Kidney glomerular epithelial cell (primary cell): ENCODE measurements at places on chromosomes 1 and 21.
A peak's percentile ranks its signal among the peaks of the same experiment; 100 is the strongest.

DNA sequence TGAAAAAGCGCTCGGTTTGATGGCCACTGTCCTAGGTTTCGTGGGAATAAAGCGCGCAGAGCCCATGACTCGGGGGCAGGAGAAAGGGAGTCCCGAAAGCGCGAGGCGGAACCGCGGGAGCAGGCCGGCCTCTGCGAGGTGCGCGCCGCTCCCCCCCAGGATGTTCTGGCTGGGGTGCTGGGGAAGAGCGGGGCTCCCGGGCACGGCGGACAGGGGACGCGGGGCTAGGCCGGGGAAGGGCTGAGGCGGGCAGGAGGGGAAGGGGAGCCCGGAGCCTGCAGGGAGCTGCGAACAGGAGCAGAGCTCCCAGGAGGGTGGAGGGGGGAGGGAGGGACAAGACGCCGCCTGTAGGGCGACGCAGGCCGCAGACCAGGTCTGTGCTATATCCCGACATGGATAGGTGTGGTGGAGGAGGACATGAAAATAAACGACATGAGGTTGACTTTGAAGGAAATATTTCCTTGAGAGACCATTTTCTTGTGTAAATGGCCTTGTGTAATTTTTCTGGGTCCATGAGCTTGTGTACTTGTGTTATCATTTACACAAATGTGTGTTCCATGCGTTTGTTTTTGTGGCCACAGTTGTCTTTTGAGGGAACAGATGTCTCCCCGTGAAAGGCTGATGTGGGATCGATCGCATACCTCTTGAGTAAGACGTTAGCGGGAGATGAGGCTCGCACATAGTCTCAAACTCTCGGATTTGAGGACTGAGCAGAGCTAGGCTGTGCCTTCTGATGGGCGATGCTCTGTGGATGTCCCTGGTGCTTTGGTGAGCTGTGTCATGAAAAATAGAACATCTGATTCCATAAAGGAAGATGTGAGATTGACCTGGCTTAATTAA lies 1.3 kb downstream of the PCNT start:
- peak; percentile 15 for DNase-seq

DNA sequence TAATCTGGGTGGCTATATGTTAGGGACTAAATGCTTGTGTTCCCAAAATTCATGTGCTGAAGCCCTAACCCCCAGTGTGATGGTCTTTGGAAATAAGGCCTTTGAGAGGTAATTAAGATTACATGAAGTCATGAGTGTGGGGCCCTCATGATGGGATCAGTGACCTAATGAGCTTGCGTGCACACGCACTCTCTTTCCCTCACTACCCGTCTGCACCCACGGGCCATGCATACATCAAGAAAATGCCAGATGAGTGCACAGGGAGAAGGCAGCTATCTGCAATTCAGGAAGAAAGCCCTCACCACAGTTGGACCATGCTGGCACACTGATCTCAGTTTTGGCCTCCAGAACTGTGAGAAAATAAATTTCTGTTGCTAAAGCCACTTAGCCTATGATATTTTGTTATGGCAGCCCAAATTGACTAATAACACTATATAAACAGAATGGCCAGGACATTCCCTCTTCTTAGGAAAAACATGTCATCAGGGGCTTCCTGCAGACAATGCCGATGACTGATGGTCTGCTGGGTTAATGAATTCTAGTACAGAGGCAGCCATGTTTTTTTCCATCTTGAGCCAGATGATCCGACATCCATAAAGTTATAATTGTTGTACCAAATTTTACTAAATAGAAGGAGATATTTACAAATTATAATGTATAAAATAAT lies 18.1 kb upstream of the MYOG start:
- DNase-seq = no peak

GRCh38 chr1:230781594-230781993 lies 34.4 kb downstream of the CAPN9 start:
- no peak for DNase-seq

- DNase-seq = no peak
These were observed 119.1 kb upstream of the ADAR start for GRCh38 chr1:154726896-154727753.

DNA sequence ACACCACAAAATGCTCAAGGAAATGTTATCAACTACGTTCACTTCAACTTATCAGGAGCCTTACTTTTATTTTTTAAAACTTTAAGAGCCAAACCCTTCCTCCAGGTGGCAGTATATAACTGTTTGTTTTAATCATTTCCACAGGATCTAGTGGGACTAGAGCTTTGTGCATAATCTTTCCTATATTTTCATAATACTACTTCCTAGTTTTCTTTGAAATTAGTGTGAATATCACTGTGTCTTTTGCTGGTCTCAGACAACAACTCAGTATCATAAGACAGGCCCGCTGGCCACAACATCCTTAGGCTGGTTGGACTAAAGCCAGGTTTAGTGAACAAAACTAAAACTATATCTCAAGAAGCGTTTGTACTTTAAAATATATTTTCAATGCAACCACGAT lies 145.5 kb downstream of the TIAM1 start:
- peak; percentile 51 for DNase-seq
